ENCODE measurements at places on chromosomes 6 and 20. TPM values are rescaled to one million over a fixed set of nuclear protein-coding genes. Genes with fewer than 3 reads are reported as not detected.

The DTNBP1 gene
- total RNA-seq: 7.6 TPM

The LGSN gene
- total RNA-seq: not detected

The RSPH9 gene
- total RNA-seq: 1.2 TPM

The MATN4 gene
- 0.11 TPM for total RNA-seq

The SPTLC3 gene
- 4.0 TPM for total RNA-seq

The TULP1 gene
- total RNA-seq: under 0.01 TPM

The PRL gene
- not detected for total RNA-seq
